Activated T-cell treated with anti-CD3 and anti-CD28 coated beads, Interleukin-2, amount 50 U/mL, for 48 hours (primary cell): ENCODE measurements at places on chromosomes 11 and 22.

DNA sequence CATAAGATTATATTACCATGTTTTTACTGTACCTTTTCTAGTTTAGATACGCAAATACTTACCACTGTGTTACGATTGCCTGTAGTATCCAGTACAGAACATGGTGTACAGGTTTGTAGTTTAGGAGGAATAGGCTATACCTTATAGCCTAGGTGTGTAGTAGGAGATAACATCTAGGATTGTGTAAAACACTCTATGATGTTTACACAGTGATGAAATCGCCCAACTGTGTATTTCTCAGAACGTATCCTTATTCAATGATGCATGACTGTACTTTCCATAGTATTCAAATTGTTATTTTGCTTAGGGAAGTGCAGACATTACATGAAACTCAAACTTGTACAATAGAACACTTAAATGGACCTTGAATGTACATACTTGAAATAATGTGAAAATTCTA lies 188.1 kb upstream of the PDGFD start:
- DNase-seq = no peak

- DNase-seq = peak; percentile 47
Measured at GRCh38 chr22:24141586-24141985, 39.7 kb upstream of the SUSD2 start.

DNA sequence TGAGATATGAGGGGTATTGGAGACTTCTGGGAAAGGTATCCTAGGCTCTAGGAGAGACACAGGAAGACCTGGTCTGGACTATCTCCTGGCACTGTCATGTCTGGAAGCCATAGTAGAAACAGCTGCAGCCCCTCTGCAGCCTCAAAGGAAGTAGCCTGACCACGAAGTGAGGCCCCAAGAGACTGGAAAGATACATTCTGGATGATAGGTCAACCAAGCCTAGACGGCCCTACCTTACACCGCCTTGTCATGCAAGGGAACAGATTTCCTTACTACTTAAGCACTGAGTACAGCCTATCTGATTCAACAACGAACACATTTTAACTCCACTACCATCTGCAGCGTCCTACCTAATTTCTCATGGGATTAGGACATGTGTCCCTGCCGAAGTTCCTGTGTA lies 31.1 kb downstream of the UQCR10 start:
- DNase-seq = no peak

GRCh38 chr22:30541961-30542810 lies 4.4 kb downstream of the SEC14L6 start:
- peak; percentile 17 for DNase-seq

- DNase-seq = no peak
Measured at GRCh38 chr11:84905411-84905810, 721.7 kb downstream of the DLG2 start.

- no peak for DNase-seq
Measured at GRCh38 chr22:45918459-45919370, 58.2 kb downstream of the WNT7B start.

DNA sequence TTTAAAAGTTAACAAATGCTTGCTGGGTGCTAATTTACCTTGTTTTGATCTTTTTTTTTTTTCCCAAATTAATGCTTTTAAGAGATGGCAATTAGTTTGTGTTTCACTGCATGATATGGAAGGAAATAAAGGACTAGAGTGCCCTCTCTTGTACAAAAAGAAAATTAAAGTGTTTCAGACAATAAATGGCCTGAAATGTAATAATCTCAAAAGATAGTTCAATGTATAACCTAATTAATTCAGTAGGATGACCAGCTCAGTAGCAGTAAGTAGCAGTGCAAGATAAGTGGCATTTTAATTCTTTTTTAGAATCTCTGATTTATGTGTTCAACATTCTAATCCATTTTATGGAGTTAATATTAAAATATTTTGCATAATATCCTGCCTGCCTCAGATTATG lies 39.9 kb upstream of the MYO18B start:
- DNase-seq = no peak

DNA sequence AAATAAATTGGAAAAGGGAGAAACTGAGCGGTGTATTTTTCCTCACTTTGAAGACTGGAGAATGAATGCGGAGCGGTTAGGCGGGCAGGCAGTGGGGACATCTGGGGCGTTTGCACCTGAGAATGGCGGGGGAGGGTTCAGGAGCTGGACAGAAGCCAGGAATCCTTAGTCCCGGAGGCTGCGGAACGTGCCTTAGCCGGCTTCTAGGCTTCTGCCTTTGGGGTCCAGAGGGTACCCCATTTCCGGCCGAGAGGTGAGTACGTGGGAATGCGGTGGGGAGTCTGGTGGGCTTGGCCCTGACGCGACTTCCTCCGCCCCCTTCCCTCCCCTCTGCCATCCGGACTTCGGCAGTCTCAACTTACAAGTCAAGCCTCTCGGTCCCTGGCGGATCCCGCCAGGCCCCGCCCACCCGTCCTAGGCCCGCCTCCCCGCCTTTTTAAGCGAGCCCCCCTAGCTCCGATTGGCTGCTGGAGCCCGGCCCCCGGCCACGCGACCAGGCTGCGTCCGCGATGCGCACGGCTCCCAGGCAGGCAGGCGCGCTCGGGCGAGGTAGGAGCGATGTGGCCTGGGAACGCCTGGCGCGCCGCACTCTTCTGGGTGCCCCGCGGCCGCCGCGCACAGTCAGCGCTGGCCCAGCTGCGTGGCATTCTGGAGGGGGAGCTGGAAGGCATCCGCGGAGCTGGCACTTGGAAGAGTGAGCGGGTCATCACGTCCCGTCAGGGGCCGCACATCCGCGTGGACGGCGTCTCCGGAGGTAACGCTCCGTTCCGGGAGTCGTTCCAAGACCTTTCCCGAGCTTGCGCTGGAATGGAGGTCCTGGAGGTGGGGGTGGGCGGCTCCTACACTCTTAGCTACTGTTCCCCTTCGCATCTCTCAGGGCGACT lies at the start of gene GCAT:
GCAT (plus strand) TSS at position 525 of the 884 bp plus-strand sequence; CDS start at position 559, 34 bp downstream.
- DNase-seq = peak; percentile 94

- peak; percentile 23 for DNase-seq
Measured at GRCh38 chr11:69444381-69445130, 36.9 kb upstream of the LINC01488 start.

DNA sequence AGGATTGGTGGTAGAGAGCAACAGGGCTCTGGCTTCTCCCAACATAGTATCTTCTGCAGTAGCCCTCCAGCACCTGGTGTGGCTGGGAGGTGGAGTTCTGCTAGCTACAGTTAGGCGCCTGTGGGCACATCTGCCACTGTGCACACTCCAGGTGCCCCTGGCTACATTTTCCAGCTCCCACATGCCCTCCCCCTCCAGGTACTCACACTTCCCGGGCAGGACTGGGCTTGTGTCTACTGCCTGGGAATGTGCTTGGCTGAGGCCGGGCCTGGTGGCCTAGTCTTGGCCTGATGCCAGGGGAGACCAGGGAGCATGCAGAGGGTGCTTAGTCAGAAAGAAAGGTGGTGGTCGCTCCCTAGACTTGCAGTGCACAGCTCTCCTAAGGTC lies 15.8 kb downstream of the PHLDB1 start:
- DNase-seq = no peak
